ENCODE measurements at places on chromosomes 2 and 18. TPM values are rescaled to one million over a fixed set of nuclear protein-coding genes. Genes with fewer than 3 reads are reported as not detected.

Gene ATRAID
- 102 TPM for total RNA-seq

Gene HOXD10
- total RNA-seq: 0.55 TPM

Gene CNGA3
- total RNA-seq: 0.17 TPM

Gene MSGN1
- not detected for total RNA-seq

Gene DYNAP
- not detected for total RNA-seq

Gene NOSTRIN
- 70.0 TPM for total RNA-seq

Gene PARD3B
- 32.5 TPM for total RNA-seq

DNA sequence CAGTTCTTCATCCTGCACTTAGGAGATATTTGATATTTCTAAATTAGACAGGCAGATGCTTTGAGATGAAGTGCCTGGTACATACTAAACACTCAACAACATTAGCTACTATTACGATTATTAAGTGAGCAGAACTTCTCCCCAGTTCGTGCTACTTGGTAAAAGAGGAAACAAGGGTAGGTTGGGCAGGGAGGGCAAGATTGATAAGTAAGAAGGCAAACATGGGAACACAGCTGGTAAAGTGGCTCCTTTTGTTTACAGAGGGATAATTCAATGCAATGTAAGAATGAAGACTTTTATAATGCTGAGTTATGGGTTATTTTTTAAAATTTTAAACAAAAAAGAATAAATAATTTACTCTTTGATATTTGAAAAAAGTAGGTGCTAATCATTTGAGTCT is 15.9 kb upstream of the WIPF1 start:
- no peak for DNase-seq
- peaks cover 20% of the 10 kb centered on the region for H3K4me1 ChIP-seq
- H3K4me3 ChIP-seq: no peak overlapping the region
- H3K27ac ChIP-seq: no peak overlapping the region
- H3K27me3 ChIP-seq: no peaks in the 10 kb centered on the region

DNA sequence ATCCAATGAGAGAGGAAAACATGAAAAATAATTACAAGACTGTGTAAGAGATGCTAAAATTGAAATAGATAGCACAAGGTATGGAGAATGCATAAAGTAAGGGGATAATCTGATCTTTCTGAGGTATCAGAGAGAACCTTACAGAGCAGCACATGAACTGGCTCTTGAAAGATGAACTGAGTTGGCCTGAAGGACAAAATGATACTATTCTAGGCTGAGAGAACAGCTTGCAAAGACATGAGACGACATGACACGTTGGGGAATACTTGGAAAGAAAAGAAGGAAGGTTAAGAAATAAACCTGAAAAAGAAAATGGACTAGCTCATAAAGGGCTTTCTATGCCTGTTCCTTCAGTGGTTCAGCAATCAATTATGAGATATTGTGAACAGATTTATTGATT is 152.7 kb upstream of the MYO3B start:
- no peaks in the 10 kb centered on the region for H3K4me1 ChIP-seq
- H3K27ac ChIP-seq: no peak overlapping the region
- no peak for DNase-seq
- H3K27me3 ChIP-seq: no peaks in the 10 kb centered on the region
- peaks cover 14% of the 10 kb centered on the region for H3K36me3 ChIP-seq

GRCh38 chr18:51867767-51868166 is 472.2 kb upstream of the DCC start:
- H3K27ac ChIP-seq: no peak overlapping the region
- no peaks in the 10 kb centered on the region for H3K4me1 ChIP-seq
- no peak for DNase-seq
- no peaks in the 10 kb centered on the region for H3K36me3 ChIP-seq
- H3K4me3 ChIP-seq: no peak overlapping the region

DNA sequence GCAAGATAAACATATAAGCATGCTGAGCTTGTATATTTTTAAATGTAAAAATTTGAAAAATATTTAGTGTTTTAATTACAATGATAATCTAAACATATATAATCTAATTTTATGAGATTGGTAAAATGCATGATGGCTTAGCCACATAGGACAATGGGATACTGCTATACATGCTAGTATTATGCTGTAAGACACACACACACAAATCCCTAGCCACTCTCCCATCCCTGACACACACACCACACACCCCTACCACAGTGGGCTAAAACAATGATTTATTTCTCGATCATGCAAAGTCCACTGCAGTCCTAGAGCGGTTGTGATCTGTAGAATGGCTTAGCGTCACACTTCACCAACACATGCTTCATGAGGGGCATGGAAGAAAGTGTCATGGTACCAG is 36.3 kb upstream of the AP1S3 start:
- H3K27me3 ChIP-seq: no peaks in the 10 kb centered on the region
- H3K36me3 ChIP-seq: peaks cover 62% of the 10 kb centered on the region
- H3K4me3 ChIP-seq: no peak overlapping the region
- DNase-seq: no peak
- no peak overlapping the region for H3K27ac ChIP-seq

GRCh38 chr2:49490710-49491109 is 336.4 kb upstream of the FSHR start:
- H3K36me3 ChIP-seq: no peaks in the 10 kb centered on the region
- H3K4me1 ChIP-seq: no peaks in the 10 kb centered on the region
- no peaks in the 10 kb centered on the region for H3K27me3 ChIP-seq
- no peak overlapping the region for H3K27ac ChIP-seq
- no peak overlapping the region for H3K4me3 ChIP-seq

DNA sequence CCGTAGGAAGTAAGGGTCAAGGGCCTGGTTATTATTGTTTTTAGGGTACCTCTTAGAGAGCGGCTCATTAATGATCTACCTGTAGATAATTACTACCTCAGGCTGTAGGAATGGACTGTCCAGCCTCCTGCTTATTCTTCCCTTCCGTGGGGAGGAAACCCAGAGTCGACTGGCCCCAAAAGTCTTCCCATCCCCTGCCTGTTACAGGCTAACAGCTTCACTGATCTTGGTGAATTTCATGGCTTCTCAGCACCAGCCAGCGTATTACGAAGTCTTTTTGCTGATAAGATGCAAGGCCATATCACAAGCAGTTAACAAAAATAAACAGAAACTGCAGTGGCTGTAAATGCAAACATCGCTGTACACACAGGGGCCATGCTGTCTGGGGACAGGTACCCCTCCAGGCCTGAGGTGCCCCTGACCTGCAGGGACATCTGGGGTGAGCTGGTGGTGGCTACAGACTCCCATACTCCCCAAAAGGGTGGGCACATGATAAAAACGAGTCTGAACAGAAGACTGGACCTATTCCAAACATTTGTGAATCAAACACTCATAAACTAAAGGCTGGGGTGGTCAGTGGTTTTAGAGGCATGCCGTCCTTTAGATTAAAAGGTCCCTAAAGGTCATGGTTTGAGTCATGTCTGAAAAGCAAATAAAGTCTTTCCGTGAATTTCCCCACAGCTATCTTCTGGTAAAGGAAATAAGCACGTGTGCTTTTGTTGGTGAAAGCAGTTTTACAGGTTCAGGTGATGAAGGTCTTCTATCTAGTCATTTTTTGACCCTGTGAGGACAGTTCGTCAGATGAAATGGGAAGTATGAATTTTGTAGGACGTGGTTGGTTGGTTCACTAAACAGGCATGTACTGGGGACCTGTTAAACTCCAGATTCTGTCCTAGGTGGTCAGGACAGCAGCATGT is 36.7 kb downstream of the TTC39C start:
- H3K4me3 ChIP-seq: no peak overlapping the region
- H3K27ac ChIP-seq: no peak overlapping the region

DNA sequence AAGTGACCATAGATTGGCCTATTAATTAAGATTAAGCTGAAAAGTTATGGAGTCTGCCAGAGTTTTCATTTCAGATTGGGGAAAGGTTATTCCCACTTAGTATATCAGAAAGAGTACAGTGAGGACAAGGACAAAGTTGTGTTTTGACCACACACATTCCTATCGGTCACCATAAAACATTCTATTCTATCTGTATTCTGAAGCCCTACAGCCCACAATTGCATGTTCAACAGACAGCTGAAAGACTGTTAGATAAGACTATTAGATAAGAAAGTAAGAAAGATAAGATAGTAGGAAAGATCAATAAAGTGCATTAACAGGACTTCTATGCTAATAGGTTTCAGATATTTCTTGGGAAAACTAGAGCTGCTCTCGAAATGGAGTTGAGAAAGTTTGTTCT is 26.7 kb upstream of the ACYP2 start:
- no peak overlapping the region for H3K27ac ChIP-seq
- H3K27me3 ChIP-seq: no peaks in the 10 kb centered on the region
- no peaks in the 10 kb centered on the region for H3K4me1 ChIP-seq
- no peak overlapping the region for H3K4me3 ChIP-seq
- no peaks in the 10 kb centered on the region for H3K36me3 ChIP-seq

DNA sequence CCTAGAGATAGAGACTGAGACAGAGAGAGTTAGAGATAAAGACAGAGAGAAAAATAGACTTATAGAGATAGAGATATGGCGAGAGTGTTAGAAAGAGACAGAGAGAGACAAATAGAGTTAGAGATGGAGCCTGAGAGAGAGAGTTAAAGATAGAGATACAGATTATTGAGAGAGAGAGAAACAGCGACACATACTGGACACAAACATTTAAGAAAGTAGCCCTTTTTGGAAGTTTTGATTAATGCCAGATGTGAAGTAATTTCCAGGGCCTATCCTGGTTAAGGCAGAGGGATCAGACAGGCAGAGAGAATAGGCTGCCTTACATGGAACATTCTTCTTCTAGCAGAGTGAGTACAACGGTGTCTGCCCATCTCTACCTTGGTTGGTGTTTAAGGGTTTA is 311.6 kb upstream of the CDH7 start:
- no peak overlapping the region for H3K4me3 ChIP-seq
- no peak overlapping the region for H3K27ac ChIP-seq
- no peaks in the 10 kb centered on the region for H3K4me1 ChIP-seq
- no peaks in the 10 kb centered on the region for H3K27me3 ChIP-seq
- H3K36me3 ChIP-seq: no peaks in the 10 kb centered on the region

GRCh38 chr2:84495539-84496146 is 20.7 kb upstream of the DNAH6 start:
- H3K27me3 ChIP-seq: no peaks in the 10 kb centered on the region
- no peaks in the 10 kb centered on the region for H3K36me3 ChIP-seq
- no peak overlapping the region for H3K4me3 ChIP-seq

- no peaks in the 10 kb centered on the region for H3K36me3 ChIP-seq
- H3K27me3 ChIP-seq: no peaks in the 10 kb centered on the region
- H3K4me1 ChIP-seq: peaks cover 18% of the 10 kb centered on the region
Observed at GRCh38 chr2:187554011-187554703, at the start of gene TFPI. TFPI (minus strand) TSS chr2:187554435; CDS start chr2:187503768, 50,667 bp downstream.

- no peaks in the 10 kb centered on the region for H3K27me3 ChIP-seq
- DNase-seq: peak; percentile 18
- H3K4me1 ChIP-seq: peaks cover 4% of the 10 kb centered on the region
- no peaks in the 10 kb centered on the region for H3K36me3 ChIP-seq
- no peak overlapping the region for H3K4me3 ChIP-seq
- H3K27ac ChIP-seq: no peak overlapping the region
Observed at GRCh38 chr2:238911376-238912227, 63.7 kb downstream of the TWIST2 start.

DNA sequence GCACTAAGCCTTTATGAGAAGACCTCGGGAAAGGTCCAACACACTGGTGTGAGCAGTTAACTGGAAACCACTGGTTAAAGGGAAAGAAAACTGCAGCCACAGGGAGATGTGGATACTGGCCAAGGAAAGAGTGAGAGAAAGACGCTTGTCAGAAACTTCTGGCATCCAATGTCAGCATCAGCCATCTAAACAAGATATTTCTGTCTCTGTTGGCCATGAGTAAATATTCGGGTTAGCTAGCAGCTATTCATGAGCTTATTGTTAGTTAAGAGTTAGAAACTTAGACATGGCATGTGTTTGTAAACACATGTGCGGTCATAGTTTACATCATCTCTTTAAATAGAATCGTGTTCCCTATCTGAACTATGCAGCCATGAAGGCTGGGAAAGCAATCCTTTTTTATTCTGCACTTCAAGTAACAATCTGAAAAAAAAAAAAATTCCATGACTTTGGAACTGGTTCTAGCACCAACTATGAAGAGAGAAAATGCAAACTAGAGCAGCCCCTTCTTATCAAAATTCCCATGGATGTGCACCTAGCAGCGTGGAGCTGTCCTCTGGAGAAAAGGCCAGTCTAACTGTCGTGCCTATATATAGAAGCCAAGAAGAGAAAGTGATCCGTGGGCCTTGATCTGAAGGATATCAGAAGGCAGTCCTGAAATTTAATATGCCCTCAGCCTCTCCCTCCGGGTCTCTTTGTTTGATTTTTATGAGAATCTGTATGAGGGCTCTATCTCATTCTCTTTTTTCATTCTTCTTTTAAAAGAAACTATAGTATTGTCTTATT is 84.0 kb upstream of the RFX8 start:
- H3K27ac ChIP-seq: peak overlapping the region; percentile 12
- DNase-seq: no peak
- H3K27me3 ChIP-seq: no peaks in the 10 kb centered on the region
- peaks cover 9% of the 10 kb centered on the region for H3K4me1 ChIP-seq

GRCh38 chr2:28199995-28200679 is 192.5 kb upstream of the FOSL2 start:
- H3K4me1 ChIP-seq: no peaks in the 10 kb centered on the region
- H3K27ac ChIP-seq: no peak overlapping the region
- H3K27me3 ChIP-seq: no peaks in the 10 kb centered on the region
- H3K4me3 ChIP-seq: no peak overlapping the region

GRCh38 chr2:28185891-28186290 is 206.8 kb upstream of the FOSL2 start:
- no peaks in the 10 kb centered on the region for H3K4me1 ChIP-seq
- DNase-seq: no peak

- H3K4me3 ChIP-seq: no peak overlapping the region
- no peaks in the 10 kb centered on the region for H3K36me3 ChIP-seq
- no peak for DNase-seq
- H3K27me3 ChIP-seq: no peaks in the 10 kb centered on the region
- no peaks in the 10 kb centered on the region for H3K4me1 ChIP-seq
Observed at GRCh38 chr2:46663614-46664013, 184.2 kb downstream of the TMEM247 start.

DNA sequence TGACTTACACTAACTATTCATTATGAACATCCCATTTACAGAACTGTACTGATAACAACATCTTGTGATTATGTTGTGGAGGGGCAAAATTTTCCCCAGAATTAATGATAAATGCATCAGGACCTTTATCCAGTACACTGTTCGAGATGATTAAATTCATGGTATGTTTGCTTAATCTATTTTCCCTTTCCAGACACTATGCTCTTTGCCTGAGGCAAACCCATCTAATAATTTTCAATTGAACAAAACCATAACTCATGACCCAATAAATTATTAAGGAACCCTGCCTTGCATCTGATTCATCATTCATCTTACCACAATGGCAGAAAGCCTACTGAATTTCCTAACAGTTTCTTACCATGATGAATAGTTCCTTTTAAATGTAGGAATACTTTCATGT is 385.0 kb downstream of the DSEL start:
- H3K36me3 ChIP-seq: no peaks in the 10 kb centered on the region
- H3K27me3 ChIP-seq: no peaks in the 10 kb centered on the region
- H3K27ac ChIP-seq: no peak overlapping the region
- no peak for DNase-seq
- H3K4me1 ChIP-seq: no peaks in the 10 kb centered on the region
- H3K4me3 ChIP-seq: no peak overlapping the region

Data from upper lobe of right lung (tissue), 1 donor.